ENCODE measurements at places on chromosomes 6 and 20.

GRCh38 chr20:35398660-35399144 is 13.1 kb downstream of the UQCC1 start:
- no peak for DNase-seq
- no peak overlapping the region for H3K4me3 ChIP-seq
- H3K36me3 ChIP-seq = no peaks in the 10 kb centered on the region
- no peaks in the 10 kb centered on the region for H3K27me3 ChIP-seq
- H3K27ac ChIP-seq = no peak overlapping the region

GRCh38 chr6:18424201-18424600 is 37.1 kb downstream of the RNF144B start:
- H3K4me3 ChIP-seq = no peak overlapping the region
- H3K4me1 ChIP-seq = no peaks in the 10 kb centered on the region
- H3K27me3 ChIP-seq = no peaks in the 10 kb centered on the region
- H3K36me3 ChIP-seq = no peaks in the 10 kb centered on the region
- DNase-seq = no peak

DNA sequence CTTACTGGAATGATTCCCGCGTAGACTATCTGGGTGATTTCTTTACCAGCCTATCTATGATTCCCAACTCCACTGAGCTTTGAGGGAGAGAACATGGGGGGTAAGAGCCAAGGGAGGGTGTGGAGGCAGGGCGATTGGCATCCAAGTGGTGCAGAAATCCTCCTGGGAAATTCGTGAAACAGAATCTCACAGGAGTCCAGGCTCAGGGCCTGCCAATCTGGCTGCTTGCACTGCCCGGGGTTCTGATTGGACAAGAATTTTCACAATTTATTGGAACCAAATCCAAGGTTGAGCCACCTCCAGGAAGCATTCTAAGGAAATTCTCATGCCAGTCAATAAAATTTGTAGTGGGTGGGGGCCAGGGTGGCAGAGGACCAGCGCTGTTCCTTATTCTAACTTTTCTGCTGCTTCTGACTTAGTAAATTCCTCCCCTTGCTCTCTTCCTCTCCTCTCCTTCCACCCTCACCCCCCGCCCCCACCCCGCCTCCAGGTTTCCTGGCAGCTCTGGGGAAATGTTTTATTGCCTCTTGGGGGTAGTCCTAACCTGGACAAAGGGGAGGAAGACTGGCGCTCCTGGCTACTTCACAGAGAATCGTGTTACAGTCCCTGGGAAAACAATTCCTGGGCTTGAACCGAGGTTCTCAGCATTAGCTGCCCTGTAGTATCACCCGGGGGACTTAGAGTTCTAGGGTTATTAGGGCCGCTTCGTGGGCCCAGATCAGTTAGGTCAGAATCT is 3.1 kb downstream of the BMP6 start:
- peaks cover 16% of the 10 kb centered on the region for H3K27me3 ChIP-seq
- no peaks in the 10 kb centered on the region for H3K36me3 ChIP-seq
- H3K4me1 ChIP-seq = peaks cover 20% of the 10 kb centered on the region
- no peak overlapping the region for H3K27ac ChIP-seq

- no peak for DNase-seq
- no peak overlapping the region for H3K4me3 ChIP-seq
- no peaks in the 10 kb centered on the region for H3K4me1 ChIP-seq
These were observed 281.7 kb upstream of the GJE1 start for GRCh38 chr6:141851063-141851462.

GRCh38 chr6:156627524-156627923 is 149.7 kb upstream of the ARID1B start:
- no peak for DNase-seq
- no peaks in the 10 kb centered on the region for H3K36me3 ChIP-seq
- no peaks in the 10 kb centered on the region for H3K27me3 ChIP-seq
- H3K27ac ChIP-seq = no peak overlapping the region

DNA sequence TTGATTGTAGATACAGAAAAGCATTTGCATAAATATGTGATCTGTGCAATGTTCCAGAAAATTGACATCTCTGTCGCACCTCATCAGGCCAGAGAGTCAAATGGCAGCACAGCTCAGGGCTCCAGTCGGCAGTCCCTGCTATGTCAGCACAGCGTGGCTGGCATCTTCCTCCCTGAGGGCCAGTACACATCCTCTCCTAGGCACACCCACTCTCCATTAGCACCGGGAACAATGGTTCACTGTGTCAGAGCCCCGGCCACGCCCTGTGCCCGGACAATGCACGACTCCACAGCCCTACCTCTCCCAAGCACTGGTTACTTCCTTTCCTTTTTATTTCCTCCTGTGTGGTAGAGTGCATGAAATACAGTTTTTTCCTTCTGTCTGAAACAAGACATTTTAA is 114.9 kb downstream of the FOXC1 start:
- no peaks in the 10 kb centered on the region for H3K4me1 ChIP-seq
- H3K27me3 ChIP-seq = no peaks in the 10 kb centered on the region
- H3K4me3 ChIP-seq = no peak overlapping the region

DNA sequence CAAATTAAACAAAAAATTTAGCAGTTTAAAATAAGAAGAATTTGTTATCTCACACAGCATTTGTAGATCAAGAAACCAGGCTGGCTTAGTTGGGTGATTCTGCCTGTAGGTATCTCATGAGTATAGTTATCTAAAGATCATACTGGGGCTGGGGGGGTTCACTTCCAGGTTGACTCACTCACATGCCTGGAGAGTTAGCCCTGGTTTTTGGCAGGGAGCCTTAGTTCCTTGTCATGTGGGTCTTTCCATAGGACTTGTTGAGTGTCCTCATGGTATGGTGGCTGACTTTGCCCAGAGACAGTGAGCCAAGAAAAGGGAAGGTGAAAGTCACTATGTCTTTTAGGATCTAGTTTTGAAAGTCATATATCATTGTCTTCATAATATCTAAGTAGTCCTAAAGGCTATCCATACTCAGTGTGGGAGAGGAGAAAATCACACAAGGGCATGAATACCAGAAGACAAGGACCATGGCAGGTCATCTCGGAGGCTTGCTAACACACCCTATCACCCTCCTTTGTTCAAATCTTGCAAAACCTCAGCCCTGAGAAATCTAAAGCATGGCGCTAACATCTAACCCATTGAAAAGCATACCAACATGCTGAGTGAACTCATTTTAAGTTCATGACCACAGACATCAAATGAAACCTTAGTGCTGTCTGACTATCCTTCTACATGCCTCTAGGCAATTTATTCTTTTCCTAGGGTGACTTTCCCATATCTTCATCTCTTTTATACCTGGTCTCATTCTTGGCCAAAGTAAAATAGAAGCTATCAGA is 39.2 kb downstream of the CYP24A1 start:
- no peaks in the 10 kb centered on the region for H3K27me3 ChIP-seq
- no peak for DNase-seq
- no peak overlapping the region for H3K4me3 ChIP-seq

DNA sequence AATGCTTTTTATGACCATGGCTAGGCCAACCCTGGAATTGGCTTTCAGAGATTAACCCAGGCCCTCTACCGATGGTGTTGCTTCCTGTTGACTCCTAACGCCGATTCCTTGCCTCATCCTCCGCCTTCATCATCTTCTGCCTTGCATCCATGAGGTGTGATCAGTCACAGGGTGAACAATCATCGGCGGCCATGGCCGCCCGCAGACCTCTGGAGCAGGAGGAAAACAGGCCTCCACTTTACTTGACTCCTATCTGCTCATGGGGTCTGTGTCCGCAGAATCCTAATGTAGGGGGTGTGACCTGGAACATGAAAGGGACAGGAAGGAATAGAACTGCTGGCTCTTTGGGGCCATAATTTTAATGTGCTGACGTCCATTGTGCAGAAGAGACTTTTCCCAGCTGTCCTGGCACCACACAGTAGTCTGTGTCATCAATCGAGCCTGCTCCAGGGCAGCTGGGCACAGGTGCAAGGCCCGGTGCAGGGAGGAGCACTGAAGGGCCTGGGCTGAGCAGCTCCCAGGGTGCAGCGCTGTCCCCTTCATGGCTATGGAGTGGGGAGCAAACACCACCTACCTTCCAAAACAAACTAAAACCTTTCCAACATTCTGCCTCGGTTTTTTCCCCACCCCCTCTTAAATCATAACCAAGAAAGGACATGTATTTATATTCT is 8.0 kb downstream of the SLC22A3 start:
- DNase-seq = no peak
- no peaks in the 10 kb centered on the region for H3K27me3 ChIP-seq
- H3K36me3 ChIP-seq = no peaks in the 10 kb centered on the region
- no peaks in the 10 kb centered on the region for H3K4me1 ChIP-seq
- no peak overlapping the region for H3K27ac ChIP-seq

DNA sequence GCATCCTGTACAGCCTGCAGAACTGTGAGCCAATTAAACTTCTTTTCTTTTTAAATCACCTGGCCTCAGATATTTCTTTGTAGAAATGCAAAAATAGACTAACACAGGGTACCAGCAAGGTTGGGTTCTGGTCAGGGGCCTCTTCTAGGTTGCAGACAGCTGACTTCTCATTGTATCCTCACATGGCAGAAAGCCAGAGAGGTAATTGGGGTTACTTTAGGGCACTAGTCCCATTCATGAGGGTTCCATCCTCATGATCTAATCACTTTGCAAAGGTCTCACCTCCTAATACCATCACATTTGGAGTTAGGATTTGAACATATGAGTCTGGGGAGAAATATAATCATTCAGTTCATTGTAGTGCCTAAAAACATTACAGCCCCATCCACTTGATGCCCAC is 101.5 kb downstream of the LCA5 start:
- H3K27me3 ChIP-seq = no peaks in the 10 kb centered on the region
- H3K4me1 ChIP-seq = no peaks in the 10 kb centered on the region
- no peaks in the 10 kb centered on the region for H3K36me3 ChIP-seq

DNA sequence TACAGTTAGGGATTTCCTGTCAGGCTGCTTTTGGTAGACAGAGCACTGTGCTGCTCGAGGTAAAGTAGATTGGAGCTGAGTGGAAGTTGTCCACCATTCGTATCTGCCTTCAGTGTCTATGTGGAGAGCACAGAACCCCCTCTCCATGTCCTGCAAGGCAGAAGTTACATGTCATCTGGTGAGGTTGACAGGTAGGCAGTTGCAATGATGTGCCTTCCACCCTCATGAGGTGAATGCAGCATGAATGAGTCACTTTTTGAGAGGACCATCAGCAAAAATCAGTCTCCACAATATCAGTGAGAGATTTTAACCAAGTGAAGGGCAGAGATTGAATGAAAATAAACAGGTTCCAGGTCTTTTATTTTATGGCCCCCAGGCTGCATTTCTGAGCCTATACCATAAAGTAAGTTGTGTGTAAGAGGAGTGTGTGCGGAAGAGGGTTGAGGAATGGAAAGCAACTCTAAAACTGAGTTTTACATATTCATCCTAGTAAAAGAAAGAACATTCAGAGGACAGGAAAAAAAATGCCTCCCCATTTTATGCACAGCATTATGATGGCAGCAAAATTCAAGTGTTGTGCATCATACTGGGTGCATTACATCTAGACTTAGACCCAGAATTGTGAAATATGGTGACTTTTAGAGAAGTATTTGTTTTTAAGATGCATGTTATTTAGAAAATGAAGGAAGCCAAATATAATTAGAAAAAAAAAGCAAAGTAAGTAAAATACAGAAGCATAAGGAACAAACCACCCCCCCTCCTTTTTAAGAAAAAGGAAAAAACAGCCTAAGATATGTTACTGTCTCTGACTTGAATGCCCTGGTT is 15.8 kb downstream of the TRAPPC3L start:
- no peak for DNase-seq
- no peaks in the 10 kb centered on the region for H3K27me3 ChIP-seq
- no peaks in the 10 kb centered on the region for H3K36me3 ChIP-seq

DNA sequence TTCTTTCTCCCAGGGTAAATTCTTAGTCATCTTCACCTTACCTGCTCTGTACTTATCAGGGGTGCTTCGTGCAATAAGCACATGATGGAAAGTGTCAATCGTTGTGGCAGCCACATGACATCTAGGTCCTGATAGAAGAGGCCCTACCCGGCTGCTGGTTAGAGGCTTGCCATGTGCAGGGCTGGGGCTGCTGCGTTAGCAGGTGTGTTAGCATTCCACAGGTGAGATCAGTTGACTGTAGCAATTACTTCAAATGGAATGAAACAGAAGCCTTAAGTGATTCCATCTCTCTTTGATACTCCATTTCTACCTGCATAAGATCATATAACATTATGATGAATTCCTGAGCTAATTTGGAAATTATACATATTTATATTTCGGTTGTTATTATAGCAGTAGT is 127.0 kb downstream of the UST start:
- no peak overlapping the region for H3K27ac ChIP-seq
- H3K27me3 ChIP-seq = no peaks in the 10 kb centered on the region
- H3K4me3 ChIP-seq = no peak overlapping the region
- H3K4me1 ChIP-seq = no peaks in the 10 kb centered on the region
- H3K36me3 ChIP-seq = no peaks in the 10 kb centered on the region
- DNase-seq = no peak

- H3K27me3 ChIP-seq = no peaks in the 10 kb centered on the region
- no peak overlapping the region for H3K27ac ChIP-seq
- peaks cover 14% of the 10 kb centered on the region for H3K4me1 ChIP-seq
- H3K36me3 ChIP-seq = no peaks in the 10 kb centered on the region
- no peak overlapping the region for H3K4me3 ChIP-seq
These were observed 5.4 kb upstream of the SIRPB1 start for GRCh38 chr20:1625083-1625690.

DNA sequence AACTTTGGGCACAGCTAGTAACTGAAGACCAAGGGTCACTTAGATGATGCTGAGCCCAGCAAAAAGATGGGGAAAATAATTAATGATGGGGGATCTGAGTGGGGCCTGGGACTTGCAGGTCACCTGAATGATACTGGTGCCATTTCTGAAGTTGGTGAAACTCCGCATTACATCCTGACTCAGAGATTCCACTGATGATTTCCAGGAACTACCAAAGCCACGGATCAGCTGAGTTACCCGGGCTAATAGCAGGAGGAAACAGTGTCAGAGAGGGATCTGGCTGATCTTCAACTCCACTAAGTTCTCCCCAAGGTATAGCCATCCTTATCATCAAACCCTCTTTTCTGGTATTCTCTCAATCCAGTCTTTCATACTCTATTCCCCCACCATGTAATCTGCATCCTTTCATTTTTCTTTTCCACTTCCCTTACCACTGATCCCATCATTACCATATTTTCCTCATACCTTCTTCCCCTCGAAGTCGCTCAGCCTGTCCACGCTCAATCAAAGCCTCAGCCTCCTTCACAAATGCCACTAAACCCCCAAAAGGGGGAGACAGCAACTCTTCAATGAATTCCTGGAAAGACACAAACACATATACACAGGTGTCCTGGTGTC is 20.2 kb downstream of the VPS52 start:
- no peaks in the 10 kb centered on the region for H3K36me3 ChIP-seq
- H3K27me3 ChIP-seq = no peaks in the 10 kb centered on the region
- DNase-seq = no peak
- H3K4me3 ChIP-seq = no peak overlapping the region

DNA sequence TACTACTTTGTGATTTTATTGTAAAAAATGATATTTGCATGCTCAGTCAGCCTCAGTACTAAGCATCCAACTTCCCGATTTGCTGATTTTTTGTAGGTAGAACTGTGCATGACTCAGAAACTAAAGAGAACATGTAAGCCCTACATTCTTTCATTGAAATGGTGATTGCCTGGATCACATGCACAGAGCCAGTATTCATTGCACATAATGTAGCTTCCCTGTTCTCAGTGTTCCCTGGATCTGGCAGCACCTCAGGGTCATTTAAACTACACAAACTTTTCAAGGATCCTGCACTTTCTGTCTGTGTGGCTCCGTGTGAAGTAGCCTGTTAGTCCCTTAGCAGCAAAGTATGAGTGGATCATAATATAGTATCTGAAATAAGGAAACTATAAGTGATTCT is 422.9 kb upstream of the AGPAT4 start:
- H3K27ac ChIP-seq = no peak overlapping the region
- H3K4me3 ChIP-seq = no peak overlapping the region
- H3K4me1 ChIP-seq = no peaks in the 10 kb centered on the region
- no peak for DNase-seq
- H3K27me3 ChIP-seq = no peaks in the 10 kb centered on the region

GRCh38 chr20:56748476-56749377 is 119.6 kb downstream of the TFAP2C start:
- H3K27ac ChIP-seq = no peak overlapping the region
- H3K4me3 ChIP-seq = no peak overlapping the region
- H3K27me3 ChIP-seq = no peaks in the 10 kb centered on the region
- no peaks in the 10 kb centered on the region for H3K36me3 ChIP-seq
- no peak for DNase-seq
- H3K4me1 ChIP-seq = no peaks in the 10 kb centered on the region

Data from MM.1S (cell line).